ENCODE measurements at places on chromosomes 4 and X.

- DNase-seq: no peak
Observed at GRCh38 chr4:66691101-66691500, 854.2 kb downstream of the CENPC start.

DNA sequence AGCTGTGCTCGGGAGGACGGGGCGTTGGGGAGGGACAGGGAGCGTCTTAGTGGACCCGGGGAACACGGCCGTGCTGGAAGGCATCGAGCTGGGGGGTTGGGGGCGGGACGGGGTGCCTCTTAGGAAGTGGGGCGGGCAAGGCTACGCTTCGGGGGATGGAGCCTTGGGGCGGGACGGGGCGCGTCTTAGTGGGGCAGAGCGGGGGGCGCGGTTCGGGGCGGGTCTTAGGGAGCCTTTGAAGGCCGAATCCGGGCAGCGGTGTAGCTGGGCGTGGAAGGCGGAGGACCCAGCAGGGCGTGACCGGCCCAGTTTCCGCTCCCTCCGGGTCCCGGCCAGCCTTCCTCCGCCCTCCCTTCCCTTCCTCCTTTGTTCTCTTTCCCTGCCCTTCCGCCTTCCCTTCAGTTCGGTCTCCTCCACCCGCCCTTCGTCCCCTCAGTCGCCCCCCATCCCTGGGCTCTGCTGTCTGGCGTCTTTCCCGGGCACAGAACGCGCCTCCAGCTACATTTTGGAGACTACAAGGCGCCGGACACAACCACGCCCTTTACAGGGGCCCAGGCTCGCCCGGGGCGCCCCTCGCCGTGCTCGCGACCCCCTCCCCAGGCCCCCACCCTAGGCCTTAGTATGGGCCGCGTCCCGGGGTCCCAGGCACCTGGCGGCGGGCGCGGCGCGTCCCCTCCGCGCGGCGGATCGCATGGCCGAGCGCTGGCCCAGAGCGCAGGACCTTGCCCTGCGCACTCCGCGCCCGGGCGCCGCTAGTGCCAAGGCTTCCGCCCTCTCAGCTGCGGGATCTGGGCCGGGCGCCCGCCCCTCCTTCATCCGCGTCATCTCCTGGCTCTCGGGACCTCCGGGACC lies at the start of gene ARSD:
Gene ARSD, minus strand, starts transcription at position 757 of the 852 bp plus-strand sequence. Its CDS starts 64 bp downstream, at position 693.
- peak; percentile 75 for DNase-seq

GRCh38 chr4:129144755-129145206 lies 48.8 kb downstream of the C4orf33 start:
- no peak for DNase-seq

DNA sequence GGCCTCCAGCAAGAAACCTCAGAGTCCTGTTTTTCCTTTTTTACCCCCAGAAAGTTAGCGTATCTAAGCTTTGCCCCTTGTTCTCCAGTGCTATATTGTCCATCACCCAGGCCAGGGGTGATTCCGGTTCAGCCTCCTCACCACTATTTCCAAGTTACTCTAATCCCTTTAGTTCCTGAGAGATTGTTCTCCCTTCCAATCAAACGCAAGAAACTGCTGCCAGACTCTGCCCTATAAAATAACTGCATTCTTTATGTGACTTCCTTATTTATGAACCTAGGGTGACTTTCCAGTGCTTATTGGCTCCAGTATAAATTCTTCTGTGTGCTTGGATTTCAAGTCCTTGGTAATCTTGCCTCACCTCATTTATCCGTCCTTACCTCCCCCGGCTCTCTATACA lies 65.7 kb downstream of the CLCN5 start:
- DNase-seq: no peak

DNA sequence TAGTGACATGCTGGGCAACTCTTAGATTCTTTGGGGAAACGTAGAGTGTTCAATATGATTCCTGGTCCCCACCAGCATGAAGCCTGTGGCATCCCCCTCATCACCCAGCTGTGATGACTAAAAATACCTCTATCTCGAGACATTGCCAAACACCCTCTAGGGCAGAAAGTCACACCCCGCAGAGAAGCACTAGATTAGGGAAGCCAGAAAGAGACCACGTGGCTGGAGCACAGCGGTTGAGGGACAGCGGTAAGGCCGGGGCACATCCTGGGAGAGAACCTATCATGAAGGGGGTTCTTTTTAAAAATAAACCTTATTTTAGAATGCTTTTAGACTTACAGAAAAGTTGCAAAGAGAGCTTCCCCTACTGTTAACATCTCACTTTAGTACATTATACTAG lies 11.0 kb downstream of the FAT1 start:
- DNase-seq: no peak

DNA sequence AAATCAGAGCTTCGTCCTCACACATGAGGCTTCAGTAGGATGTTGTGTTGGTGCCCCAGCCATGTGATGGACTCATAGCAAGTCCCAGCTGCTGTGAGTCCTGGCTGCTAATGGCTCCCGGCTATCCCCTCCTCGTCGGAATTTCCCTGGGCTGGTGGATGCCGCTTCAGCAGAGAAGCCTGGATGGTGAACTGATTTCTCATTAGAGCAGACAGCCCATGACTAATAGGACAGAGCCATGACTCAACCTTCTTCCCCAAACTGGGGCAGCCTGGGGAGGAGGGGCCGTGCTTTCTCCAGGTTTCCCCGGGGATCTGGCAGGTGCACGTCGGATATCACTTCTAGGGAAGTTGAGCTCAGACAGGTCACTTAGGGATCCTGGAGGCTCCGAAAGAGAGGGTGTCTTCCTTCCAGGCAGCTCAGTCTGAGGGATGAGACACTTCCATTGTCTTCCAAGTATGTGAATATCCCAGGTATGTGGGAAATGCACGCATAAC lies 112.7 kb downstream of the ASMT start:
- DNase-seq: no peak

DNA sequence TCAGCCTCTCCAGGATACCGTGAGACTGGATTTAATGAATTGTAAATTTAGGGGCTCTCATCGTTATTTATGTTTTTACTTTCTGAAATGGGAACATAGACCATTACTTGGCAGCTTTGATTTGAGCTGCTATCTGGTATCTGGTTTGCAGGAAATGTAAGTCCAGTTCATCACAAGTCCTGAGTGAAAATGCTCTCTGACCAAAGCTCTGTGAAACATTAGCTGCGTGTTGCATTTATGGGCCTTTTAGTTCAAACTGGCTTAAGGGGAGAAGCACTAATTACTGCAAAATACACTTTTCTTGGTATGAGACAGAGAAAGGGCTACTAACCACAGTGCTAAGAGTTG lies 420 bp downstream of the CC2D2A start:
- no peak for DNase-seq

DNA sequence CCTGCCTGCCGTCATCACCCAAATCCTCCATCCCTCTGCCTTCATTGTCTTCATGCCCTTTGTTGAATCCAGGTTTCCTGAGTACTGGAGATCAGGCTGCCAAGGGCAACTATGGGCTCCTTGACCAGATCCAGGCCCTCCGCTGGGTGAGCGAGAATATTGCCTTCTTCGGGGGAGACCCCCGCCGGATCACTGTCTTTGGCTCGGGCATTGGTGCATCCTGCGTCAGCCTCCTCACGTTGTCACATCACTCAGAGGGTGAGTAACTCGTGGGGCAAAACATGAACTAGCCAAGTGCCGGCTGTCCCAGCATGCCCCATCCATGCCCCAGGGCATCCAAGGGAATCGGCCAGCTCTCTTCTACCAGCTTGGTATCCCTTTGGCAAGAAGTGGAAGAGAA lies 19.4 kb downstream of the NLGN3 start:
- no peak for DNase-seq

- no peak for DNase-seq
Observed at GRCh38 chr4:184907810-184908209, 82.0 kb upstream of the ACSL1 start.

- no peak for DNase-seq
Observed at GRCh38 chr4:102612824-102613366, 111.7 kb downstream of the NFKB1 start.

- no peak for DNase-seq
Observed at GRCh38 chr4:110480031-110480549, 4.1 kb downstream of the ENPEP start.
